ENCODE measurements at places on chromosomes 6 and 20.

- no peak for DNase-seq
Observed at GRCh38 chr6:158049055-158050028, 67.7 kb downstream of the SYNJ2 start.

- no peak for DNase-seq
Observed at GRCh38 chr6:25749837-25750236, 4.7 kb upstream of the SLC17A4 start.

DNA sequence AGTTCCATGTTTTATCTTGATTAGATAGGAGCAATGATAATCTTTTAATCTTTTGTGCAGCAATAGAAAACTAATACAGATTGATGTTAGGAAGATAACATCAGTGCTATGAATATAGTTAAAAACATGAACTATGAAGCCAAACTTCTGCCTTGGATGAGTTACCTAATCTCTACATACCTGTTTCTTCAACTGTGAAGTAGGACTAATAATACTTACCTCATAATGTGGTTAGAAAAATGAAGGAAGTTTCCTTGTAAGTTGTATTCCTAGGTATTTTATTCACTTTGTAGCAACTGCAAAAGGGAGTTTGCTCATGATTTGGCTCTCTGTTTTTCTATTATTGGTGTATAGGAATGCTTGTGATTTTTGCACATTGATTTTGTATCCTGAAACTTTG is 111.9 kb downstream of the FRK start:
- no peak for DNase-seq

GRCh38 chr20:38159566-38159956 is 5.5 kb downstream of the TGM2 start:
- peak; percentile 65 for DNase-seq

DNA sequence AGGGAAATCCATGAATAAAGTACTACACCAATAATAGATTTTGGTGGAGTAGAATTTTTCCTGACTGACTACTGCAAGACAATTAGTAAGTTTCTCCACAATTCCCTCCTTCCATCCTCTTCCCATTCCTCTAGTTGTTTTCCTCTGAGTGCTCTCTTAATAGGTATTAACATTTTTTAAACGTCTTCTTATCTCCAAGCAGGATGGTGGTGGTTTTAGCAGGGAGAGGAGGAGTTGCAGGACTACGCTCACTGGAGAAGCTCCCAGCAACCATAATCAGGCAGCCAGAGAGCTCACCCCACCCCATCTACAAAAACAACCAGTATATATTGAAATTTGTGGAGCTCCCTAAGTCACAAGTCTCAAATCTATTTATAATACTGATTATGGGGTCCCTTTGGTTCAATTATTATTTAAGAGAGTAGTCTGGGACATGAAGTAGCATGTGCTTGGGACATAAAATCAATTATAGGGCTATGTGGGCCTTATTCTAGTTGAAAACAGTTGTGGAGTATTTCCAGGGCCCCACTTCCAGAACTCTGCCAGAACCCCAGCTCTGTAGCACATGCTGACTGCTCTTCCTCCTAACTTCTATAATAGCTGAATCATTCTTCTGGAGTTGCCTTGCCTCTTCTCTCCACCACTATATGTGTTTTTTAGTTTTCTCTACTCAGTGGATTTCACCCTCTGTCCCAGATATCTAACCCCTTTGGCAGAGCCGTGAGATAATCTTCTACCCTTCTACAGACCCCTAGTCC is 49.8 kb downstream of the MYB start:
- DNase-seq, result no peak

GRCh38 chr6:4774715-4775493 is 1.3 kb upstream of the CDYL start:
- peak; percentile 30 for DNase-seq

- no peak for DNase-seq
Observed at GRCh38 chr6:168525926-168526630, 85.1 kb downstream of the SMOC2 start.

DNA sequence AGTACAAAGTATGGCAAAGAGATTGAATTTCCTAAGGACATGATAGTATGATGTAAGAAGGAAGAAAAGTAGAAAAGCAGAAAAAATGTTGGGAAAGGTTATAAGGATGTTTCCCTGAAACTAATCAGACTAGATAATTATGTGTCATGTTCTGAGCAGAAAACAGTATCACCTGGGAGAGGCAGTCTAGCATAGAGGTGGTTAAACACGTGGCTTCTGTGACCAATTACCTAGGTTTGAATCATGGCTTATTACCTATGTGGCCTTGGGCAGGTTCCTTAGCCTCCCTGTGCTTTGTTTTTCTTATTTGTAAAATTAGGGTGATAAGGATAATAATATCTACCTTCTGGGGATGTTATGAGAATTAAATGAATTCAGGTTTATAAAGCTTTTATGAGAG is 38.0 kb downstream of the SCGN start:
- no peak for DNase-seq

DNA sequence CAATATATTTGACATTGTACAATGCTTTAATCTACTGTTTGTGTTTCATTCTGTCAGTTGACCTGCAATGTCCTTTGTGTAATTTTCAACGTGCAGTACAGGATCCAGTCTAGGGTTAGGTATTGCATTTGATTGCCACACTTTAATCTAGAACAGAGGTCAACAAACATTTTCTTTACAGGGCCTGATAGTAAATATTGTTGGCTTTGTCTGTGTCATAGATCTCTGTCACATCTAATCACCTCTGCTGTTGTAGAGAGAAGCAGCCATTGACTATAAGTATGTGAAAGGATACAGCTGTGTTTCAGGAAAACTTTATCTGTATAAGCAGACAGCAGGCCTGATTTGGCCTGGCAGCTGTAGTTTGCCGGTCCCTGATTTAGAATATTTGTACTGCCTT is 39.3 kb downstream of the ATRN start:
- no peak for DNase-seq

GRCh38 chr6:108920751-108921150 is 72.5 kb downstream of the ARMC2 start:
- DNase-seq, result no peak

DNA sequence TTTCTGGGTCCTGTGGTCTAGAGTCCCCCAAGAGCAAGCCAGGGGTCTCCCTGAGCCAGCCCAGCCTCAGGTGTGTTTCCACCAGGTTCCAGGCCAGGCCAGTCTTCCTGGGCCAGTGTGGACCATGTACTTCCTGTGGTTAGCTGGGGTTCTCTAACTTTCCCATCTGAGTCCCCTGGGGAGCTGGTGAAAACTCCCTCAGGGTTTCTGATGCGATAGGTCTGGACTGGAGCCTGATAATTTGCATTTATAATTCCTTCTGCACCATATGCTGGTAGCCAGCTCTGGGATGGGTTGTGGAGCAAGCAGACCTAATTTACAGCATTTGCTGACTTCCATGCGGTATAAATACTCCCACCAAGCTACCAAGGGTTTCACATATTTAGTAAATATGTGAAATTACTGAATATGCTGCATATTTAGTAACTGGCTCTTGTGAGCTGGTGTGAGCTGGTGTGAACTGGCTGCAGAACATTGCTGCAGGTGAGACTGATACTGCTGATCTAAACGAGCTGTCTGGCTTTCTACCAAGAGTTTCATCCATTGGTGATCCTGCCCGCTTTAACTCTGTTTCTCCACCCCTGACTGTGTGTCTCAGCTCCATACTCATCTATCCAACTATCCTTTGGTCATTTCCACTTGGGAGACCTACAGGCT is 62.6 kb downstream of the RIN2 start:
- no peak for DNase-seq

- no peak for DNase-seq
Observed at GRCh38 chr6:105164418-105164817, 15.4 kb downstream of the POPDC3 start.

GRCh38 chr6:4668271-4669179 is 107.7 kb upstream of the CDYL start:
- no peak for DNase-seq

GRCh38 chr6:151549790-151550189 is 56.0 kb downstream of the CCDC170 start:
- DNase-seq, result no peak

DNA sequence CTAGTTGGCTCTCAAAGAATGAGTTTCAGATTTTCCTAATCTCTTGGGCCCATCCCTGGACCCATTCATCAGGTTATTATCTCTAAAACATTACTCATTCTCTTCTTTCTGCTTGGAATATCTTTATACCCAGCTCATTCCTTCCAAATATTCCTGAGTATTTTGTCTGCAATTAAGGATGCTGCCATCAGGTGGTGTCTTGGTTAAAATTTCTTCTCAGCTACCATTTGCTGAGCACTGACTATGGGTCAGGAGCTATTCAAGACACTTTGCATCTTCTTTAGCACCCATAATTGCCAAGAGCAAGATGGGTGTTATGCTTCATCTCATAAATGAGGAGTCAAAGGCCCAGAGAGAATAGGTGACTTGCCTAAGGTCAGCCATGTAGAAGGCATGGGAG is 8.4 kb downstream of the SUN5 start:
- no peak for DNase-seq

DNA sequence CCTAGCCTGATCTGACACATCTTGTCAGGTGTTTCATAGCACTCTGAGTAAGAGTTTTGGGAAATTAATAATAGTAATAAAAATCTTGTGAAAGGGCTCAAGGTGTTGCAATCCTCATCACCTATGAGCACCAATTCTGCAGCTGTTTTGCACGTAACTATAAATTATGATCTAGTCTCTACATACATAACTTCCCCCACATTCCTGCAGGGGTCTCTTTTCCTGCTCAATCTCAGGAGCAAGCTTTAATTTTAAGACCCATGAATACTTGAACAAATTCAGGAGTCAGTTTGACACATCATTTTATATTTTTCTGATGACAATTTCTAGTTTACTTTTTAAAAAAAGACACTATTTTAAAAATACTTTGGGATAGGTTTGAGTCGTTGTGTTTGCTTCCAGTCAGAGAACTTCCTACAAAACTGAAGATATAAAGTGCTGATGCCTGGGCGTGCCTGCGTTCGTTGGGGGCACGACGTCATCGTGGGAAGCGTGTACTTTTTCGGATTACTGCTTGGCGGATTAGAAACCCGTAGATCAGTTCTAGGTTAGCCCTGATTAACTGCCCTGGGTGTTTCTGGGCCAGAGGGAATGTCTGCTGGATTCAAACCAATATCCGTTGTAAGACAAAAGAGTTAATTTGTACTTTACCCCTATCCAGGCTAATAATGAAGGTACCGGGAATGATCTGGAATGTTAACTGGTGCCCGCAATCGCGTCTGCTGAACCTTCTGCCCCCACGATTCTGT is 1.0 kb upstream of the E2F3 start:
- DNase-seq, result peak; percentile 61

DNA sequence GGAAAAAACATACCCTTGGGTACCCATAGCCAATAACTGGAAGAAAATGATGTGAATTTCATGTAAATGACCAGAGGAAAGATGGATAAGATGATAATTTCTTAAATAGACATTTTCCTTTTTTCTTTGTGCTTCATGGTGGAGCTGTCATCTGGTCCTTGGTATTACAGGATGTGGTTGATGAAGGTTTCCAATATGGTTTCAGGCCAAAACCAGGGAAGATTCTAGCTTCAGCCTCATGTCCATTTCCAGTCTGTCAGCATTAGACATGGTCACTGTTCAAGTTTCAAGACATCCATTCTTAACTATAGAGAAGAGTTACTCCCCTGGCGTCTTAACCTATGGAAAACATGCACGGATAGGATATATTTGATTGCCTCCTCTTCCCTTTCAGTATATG is 63.6 kb downstream of the SSR1 start:
- DNase-seq, result no peak

DNA sequence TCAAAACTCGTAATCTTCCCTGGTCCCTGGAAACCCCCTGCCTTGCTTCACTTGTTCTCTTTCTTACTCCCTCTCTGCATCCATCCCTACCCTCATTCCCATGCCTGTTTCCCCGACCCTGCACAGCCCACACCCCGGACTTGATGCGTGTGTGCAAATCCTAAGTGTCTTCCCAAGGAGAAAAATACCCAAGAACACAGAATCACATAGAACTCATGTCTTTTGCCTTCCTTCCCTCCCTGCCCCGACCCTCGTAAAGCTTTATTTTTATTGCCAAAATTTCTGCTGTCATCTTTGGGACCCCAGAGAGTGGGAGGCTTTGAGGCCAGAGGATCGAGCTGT is 169.6 kb upstream of the PMEPA1 start:
- DNase-seq, result no peak

DNA sequence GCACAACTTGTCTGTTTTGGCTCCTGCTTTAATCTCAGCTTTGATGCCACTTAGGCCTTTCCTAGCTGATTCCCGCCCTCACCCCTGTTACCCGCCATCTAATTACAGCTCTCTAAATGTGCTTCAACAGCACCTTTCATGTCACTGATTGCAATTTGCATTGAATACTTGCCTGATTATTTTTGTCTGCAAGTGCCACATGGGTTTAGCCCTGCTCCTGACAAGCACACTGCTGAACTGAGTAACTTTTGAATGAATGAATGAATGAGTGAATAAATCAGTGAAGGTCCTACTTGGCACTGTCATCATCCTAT is 591 bp upstream of the DCBLD1 start:
- DNase-seq, result no peak

DNA sequence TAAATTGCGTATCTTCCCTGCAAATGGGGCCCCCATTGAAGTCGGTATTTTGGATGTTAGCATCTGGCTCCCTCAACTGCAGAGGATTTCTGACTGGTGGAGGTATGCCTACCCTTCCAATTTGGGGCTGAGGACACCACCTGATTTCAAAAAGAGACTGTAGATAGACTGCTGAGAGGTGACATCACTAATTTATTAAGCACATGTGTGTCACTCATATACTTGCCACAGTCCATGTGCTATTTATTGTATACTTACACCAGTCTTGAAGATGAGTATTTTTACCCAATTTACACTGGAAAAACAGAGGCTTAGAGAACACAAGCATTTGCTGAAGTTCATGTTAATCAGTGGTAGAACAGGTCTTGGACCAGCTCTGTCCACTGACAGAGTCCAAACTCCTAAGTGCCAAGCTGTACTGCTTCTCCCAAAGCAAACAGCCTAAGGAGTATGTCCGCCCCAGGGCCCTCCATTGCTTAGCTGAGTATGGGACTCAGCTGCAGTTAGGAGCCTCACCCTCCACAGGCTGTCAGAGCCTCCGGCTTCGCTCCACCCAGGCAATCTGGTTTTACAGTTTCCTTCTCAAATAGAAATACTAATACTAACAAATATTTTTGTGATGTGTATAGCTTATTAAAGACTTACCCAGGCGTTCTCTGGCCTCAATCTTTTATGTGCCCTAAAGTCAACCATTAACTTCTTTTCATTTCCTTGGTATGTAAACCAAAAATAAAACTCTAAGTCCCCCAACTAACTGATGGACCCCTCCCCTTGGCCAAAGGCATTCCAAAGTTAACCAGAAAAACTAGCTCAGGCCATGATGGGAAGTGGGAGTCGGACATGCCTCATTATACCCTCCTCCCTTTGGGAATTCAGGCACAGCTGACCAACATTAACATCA is 17.5 kb downstream of the RIN2 start:
- no peak for DNase-seq

- DNase-seq, result no peak
Observed at GRCh38 chr6:29461021-29461814, 4.3 kb downstream of the OR2H1 start.

GRCh38 chr20:47719211-47719610 is 66.1 kb downstream of the SULF2 start:
- DNase-seq, result no peak

GRCh38 chr20:59560588-59561227 is 43.6 kb upstream of the PHACTR3 start:
- no peak for DNase-seq

Data from hematopoietic multipotent progenitor cell treated with erythropoietin and hydrocortisone succinate and interleukin-3 and kit ligand, for 15 days (in vitro differentiated cells).